ENCODE measurements at places on chromosomes 4 and X.

DNA sequence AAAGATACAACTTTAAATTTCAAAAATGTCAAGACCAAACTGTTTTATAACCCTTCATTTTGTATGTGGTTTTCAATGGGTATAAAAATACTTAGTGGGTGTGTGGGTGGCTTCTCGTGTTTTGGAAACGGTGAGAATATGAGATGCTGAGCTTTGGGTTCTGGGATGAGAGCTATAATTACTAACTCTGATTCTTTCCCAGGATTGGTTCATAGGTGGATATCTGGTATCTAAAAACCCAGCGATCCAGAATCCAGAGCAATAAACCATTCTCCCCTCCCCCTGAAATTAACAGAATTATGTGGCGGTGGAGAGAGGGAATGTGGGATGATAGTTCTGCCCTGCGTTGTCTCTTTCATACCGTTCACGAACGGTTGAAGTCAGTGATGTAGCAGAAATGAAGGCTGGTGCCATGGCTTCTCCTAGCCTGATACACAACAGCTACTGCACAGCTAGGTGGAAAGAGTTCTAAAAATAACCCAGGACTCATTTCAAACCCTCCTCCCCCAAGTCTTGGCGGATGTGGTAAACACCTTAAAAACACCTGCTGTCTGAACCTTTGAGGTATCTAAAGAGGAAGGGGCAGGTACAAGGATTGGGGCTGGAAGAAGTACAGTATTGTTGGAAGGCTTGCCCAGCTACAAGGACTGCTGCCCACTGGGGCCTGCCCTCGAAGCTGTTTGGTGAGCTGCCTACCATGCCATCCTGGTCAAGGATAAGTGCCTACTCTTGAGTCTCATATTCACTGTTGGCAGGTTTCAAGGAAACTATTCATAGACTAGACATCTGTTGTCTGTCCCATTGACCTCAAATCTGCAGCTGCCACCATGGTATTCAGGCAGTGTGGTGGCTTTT is 44.5 kb downstream of the SEPTIN11 start:
- DNase-seq = peak; percentile 40

GRCh38 chr4:10737337-10737736 is 52.8 kb upstream of the CLNK start:
- no peak for DNase-seq

DNA sequence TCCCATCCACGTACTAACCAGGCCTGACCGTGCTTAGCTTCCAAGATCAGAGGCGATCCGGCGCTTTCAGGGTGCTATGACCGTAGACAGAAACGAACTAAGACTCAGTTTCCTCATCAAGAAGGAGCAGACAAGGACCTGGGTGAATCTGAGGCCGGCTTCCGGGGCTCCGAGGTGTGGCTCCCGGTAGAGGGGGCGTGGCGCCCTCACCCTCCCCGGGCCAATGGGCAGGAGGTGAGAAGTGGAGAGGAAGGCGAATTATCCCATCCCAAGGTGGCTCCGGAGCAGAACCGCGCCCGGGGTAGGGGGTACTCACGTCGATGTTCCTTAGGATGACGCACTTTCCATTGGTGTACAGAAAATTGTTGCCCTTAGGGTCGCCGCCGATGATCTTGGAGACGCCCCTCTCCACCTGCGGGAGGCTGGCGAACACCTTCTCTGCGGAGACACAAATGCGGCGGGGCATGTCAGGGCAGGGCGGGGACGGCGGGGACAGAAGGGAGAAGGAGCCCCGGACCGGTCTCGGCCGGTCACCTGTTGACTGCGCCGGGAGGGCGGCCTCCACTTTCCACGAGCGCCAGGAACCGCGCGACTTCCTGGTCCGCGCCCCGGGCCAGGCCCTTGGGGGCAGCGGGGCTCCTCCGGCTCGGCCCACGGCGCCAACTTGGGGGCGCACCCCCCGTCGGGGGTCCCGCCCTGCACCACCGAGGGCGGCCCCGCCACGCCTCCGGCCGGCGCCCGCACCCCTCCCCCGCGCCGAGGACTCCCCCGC is 616 bp downstream of the WDR1 start:
- peak; percentile 71 for DNase-seq

- peak; percentile 8 for DNase-seq
Measured at GRCh38 chr4:56048702-56049431, 100.1 kb downstream of the CEP135 start.

GRCh38 chr4:184978211-184978610 is 40.1 kb upstream of the HELT start:
- no peak for DNase-seq

DNA sequence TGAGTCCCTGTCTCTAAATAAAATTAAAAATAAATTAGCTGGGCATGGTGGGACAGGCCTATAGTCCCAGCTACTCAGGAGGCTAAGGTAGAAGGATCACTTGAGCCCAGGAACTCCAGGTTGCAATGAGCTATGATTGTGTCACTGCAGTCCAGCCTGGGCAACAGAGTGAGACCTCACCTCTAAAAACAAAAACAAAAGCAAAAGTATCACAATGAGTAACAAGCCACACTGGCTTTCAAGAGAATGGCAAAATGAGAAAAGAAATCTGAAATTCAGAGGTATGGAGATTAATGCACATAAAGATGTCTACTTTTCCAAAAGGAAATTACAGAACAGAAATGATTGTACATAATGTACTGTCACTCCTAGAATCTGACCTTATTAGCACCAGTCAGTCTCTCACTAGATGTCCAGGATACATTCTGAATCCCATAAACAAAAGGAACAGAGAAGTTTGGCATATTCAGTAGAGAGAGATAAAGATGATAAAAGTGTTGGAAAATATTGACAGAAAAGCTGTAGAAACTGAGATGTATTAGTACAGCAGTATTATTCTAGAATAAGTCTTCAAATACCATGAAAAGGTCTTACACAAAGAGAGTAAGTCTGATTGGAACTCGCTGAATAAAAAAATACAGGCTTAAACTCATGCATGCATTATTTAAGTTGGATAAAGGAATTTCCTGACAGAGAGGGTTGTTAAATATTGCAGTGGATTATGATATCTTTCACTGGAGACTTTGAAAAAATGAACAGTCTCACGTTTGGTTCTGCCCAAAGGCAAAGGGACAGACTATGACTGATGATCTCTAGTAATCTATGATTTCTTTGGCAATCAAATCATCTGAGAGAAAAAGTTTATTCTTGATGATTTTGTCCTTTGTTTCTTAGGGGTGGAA is 102.5 kb downstream of the SH3RF1 start:
- DNase-seq = no peak

GRCh38 chr4:160887668-160888067 is 1276.1 kb downstream of the FSTL5 start:
- DNase-seq = no peak

DNA sequence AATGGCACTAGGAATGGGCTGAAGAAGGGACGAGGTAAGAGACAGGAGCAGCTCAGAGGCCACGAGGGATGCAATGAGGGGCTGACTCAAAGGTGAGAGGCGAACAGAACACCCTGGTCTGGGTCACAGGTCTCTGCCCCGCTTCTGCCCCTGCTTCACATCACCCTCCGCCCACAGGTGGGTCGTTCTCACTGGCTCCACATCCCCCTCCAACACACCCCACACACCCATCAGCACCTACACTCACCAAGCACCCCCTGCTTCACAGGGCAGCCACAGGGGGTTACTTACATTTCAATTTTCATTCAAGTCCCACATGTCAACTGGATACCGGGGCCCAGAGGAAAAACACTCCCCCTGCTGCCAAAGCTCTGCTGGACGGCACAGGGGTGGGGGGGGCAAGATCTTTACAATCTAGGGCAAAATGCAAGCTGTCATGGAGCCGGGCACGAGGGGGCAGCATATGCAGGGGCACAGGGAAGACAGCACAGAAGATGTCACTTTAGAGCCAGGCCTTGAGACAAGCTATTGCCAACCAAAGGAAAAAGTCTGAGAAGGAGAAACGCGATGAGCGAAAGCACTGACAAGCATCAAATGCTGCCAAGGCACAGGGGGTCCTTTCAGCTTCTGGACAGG is 94.0 kb downstream of the AFAP1 start:
- no peak for DNase-seq

DNA sequence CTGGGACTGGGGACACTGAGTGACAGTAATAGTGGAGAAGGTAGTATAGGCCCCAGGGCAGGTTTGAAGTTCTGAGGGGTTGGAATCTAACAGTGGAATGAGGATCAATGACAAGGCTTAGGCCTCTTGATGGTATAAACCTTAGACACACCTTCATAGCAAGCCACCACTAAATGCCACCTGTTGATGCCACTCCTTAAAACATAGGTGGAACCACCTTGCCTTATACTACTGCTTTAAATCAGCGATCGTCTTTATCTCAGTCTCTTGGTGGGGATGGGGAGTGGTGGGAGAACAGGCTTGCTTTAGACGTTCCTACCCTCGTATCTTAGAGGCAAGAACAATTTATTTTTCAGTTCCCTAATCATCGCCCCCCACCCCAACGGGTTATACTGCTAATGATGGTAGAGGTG is 1.2 kb downstream of the RAB33B start:
- DNase-seq = no peak

DNA sequence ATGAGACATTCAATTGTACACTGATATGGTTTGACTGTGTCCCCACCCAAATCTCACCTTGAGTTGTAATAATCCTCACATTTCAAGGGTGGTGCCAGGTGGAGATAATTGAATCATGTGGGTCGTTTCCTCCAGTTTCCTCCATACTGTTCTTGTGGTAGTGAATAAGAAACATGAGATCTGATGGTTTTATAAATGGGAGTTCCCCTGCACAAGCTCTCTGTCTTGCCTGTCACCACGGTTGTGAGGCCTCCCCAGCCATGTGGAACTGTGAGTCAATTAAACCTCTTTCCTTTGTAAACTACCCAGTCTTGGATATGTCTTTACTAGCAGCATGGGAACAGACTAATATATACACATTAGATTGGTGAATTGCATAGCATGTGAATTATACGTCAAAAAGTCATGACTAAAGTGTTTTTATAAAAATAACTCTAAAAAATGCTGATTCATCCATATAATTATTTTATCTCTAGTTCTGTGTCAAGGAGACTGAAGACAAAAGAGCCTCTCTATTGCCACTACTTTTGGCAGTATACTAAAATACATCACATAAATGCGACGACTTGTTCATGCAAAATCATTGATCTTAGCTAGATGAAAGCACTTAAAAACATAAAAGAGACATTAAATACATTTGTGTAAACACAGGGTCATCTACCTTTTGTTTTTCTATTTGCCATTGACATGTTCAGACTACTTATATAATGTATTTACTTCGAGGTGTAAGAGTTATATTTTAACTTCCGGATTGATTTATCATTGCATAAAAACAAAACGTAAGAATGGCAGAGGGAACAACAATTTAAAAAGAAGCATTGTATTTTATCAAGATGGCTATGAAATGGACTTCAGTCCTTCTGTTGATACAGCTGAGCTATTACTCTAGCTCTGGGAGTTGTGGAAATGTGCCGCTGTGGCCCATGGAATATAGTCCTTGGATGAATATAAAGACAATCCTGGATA is 50.1 kb downstream of the YTHDC1 start:
- no peak for DNase-seq

DNA sequence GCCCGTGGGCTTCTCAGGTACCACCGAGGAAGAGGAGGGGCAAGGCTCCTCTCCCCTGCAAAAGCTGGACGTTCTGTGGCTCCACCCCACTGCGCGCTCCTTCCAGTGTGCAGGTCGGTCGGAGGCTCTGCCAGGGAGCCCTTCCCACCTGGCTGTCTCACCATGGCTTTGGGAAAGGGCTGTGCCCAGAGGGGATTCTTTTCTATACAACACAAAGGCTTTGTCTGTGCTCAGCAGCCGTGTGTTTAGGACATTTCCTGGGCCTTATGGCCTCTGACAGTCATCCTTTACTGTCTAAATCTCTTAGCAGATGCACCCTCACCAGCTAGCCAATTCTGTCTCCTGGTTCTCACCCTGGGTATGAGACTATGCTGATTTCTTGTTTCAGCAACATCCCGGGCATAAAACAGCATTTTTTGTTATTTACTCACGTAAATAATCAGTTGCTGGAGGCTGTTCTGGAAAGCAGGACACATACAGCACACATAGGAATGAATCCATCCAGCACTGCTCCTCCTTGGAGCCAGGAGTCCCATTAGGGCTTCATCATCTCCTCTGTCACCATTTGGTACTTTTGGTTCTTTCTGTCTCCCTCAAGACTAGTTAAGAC is 20.4 kb upstream of the ATXN3L start:
- DNase-seq = no peak

DNA sequence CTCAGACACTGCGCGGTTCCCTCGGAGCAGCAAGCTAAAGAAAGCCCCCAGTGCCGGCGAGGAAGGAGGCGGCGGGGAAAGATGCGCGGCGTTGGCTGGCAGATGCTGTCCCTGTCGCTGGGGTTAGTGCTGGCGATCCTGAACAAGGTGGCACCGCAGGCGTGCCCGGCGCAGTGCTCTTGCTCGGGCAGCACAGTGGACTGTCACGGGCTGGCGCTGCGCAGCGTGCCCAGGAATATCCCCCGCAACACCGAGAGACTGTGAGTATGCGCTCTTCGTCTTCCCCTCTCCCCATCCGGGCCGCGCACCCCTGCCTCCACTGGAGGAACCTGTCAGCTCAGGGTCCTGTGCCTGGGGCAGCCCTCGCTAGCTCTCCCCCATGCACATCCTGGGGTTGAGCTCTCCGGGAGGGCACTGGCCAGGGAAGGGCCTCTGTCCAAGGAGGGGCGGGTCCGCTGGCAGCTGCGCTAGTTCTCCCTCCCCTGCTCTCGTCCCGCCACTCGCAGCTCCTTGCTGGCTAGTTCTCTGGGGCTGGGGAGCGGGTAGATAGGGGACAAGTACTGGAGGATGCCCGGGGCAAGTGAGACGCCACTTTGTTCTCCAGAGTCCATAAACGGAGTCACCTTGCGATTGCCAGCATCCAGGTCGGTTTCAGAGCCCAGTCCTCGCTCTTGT is 2.2 kb downstream of the SLIT2 start:
- no peak for DNase-seq

DNA sequence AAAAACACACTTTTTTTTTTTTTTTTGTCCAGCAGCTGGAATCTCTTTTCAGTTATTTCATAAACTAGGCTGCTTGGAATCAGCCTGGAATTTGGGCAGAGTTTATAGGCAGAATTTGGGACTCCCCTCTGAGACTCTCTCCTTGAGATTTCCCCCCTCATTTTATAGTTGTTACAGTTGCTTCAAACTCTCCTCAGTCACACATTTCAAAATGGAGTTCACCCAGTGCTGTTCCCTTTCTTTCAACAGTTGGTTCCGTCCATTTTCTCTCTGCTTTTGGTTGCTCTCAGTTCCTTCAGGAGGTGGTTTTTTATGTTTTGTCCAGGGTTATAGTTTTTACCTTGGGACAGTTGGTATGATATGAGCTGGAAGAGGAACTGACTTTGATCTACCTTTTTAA is 27.5 kb downstream of the NSD2 start:
- no peak for DNase-seq

- no peak for DNase-seq
Measured at GRCh38 chr4:147548256-147548655, 67.4 kb downstream of the EDNRA start.

All from activated CD4-positive, alpha-beta T cell treated with anti-CD3 and anti-CD28 coated beads, Interleukin-2, amount 50 U/mL, for 1 hour (primary cell).